ENCODE measurements at places on chromosomes 6 and 20. TPM values are rescaled to one million over a fixed set of nuclear protein-coding genes. Genes with fewer than 3 reads are reported as not detected.

DNA sequence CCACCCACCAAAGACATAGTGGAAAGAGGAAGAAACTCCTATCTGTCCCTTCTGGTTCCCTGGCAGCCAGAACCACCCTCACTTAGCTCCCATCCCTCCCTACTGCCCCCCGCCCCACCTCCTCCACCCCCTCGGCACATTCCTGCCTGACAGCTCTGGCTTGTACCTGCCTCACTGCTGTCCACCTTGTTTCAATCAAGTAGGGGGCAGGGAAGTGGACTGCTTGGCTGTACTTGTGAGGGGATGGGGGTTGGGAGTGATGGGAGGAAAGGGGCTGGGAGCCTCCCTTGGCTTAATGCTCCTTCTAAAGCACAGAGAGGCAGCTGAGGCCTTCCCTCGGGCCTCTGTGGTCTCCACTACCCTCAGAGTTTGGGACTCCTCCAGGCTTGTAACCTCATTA, 22.1 kb upstream of the ZNF76 start:
- no peak for DNase-seq

Gene BMP2
- total RNA-seq = 55.8 TPM

- no peak for DNase-seq
Measured at GRCh38 chr20:25173886-25174308, 21.6 kb upstream of the ENTPD6 start.

GRCh38 chr6:34131326-34132290, 14.3 kb downstream of the GRM4 start:
- DNase-seq = no peak

All from mucosa of gallbladder (tissue), 1 donor.